ENCODE measurements at places on chromosomes 16 and 17.

DNA sequence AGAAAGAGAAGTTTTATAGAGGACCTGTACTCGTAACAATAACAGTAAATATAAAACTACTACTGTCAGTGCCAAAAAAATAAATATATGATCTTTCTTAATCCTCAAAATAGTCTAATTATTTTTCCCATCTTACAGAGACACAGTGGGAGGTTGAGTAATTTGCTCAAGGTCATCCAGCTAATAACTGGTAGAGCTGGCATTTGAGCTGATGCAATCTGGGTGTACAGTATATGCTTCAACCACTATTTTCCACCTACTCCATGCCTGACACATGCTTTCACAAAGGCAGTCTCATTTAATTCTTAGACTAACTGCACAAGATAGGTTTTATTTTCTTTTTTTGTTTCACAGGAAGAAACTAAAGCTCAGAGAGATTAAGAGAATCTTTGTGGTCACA lies 33.6 kb downstream of the PIGL start:
- DNase-seq = no peak

GRCh38 chr16:69193855-69194254 lies 6.9 kb downstream of the SNTB2 start:
- DNase-seq = no peak

DNA sequence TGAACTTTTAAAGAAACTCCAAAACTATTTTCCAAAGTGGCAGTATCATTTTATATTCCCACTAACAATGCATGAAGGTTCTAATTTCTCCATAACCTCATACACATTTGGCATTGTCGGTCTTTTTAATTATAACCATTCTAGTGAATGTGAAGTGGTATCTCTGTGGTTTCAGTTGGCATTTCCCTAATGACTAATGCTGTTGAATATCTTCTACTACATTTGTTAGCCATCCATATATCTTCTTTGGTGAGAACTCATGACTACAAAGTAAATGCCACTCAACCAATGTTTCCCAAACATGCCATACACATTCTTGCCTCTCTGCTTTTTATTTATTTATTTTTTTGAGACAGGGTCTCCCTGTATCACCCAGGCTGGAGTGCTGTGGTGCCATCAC lies 31.7 kb upstream of the TAOK1 start:
- DNase-seq = no peak

DNA sequence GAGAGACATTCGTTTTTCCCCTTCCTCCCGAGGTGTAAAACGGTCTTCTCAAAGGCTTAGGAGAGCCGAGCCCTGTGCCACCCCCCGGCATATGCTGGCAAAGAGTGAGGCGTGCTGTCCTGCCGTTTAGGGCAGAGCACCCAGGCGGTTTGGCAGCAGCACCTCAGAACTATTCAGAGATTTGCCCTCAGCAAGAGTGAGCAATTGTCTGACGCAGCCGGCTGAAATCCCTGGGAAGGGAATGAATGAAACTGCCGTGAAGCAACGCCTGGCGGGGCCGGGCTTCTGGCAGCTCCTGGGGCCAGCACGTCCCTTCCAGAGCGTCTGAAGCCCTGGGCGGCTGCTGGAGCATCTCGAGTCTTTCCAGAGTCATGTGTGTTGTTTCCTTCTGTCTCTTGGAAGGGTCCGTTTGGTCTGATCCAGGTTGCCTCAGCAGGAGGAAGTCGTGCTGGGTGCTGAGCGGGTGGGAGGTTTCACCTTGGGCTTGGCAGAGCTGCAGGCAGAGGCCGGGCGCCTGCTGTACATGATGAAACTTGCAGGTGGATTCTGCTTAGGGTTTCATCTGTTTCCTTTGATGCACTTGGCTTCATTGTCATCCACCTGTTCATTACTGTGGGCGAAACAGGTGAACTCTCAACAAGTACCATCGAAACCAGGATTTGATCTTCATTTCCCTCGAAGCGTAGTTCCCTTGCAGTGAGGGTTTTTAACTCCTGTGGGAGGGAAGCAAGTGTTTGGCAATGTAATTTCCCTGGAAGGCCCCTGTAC lies 35.4 kb downstream of the TBCD start:
- no peak for DNase-seq

GRCh38 chr16:3401719-3402397 lies 843 bp downstream of the ZNF174 start:
- DNase-seq = no peak

DNA sequence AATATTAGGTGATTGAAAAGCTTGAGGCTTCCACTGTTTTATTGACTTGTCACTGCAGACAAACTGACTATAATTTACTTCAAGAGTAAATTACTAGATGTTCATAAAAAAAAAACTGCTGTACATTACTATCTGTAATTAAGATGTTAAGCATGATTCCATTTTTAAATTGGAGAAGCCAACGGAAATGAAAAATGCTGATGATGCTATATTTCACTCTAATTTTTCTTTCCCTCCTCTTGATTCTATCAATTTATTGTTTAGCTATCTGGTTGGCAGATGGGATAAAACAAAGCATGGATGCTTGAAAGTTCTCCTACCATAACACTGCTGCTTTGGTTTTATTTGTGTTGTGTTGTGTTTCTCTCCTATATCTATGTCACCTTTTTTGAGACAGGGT lies 41.0 kb downstream of the MAF start:
- no peak for DNase-seq

GRCh38 chr17:37708616-37709212 lies 36.1 kb downstream of the HNF1B start:
- no peak for DNase-seq
